ENCODE measurements at places on chromosomes 7 and 10.

- DNase-seq = no peak
Measured at GRCh38 chr7:20514364-20514763, 101.1 kb upstream of the ABCB5 start.

GRCh38 chr7:50565977-50566376, 772 bp upstream of the DDC start:
- DNase-seq = no peak

DNA sequence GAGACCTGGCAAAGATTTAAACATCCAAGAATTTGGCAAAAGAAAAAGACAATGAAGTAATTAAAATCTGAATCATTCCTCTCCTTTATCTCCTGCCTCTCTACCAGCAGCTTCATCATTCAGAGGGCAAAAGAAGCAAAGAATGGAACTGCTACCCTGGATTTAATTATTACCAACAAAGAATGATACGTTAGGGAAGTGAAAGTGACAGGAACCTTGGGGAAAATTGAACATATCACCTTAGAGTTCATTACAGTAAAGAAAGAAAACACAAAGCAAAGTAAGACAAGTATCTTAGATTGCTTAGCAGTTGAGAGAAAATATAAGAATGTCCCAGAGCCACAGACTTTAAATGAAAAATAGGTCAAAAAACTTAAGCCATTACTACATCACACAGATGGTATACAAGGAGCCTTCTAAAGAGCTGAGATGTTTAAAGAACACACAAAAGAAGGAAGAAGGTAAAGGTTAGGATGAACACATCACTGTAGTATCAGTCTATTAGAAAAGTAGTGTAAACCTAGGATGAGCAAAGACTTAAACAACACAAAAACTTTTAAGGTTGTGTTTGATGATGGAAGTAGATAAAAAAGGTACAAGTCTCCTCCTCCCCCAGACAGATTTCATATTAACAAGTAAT, 17.5 kb downstream of the CTNNA3 start:
- DNase-seq = no peak

DNA sequence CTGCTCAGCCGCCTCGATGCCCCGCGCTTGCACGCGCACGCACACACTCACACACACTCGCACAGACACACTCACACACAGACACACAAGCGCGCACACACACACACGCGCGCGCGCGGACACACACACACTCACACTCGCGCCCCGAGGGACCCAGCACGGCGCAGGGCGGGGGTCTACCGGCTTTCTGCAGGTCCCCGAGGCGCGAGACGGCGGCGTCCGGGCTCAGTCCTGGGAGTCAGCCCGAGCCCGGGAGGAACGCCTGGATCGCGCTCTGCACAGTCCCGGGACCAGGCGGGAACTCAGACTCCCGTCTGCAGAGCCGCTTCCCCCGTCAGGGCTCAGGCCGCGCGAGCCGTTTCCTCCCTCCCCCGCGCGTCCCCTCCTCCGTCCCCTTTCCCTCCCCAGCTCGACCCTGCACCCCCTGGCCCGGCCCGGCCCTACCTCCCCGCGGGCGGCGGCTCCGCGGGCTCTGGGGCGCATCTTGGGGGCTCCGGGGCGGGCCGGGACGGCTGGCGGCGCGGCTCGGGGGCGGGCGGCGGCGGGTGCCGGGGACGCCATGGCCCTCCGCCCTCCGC, 464 bp downstream of the DENND2A start:
- no peak for DNase-seq

- DNase-seq = no peak
Measured at GRCh38 chr7:66839814-66840213, 81.2 kb upstream of the TMEM248 start.

GRCh38 chr7:134562136-134562535, 13.2 kb downstream of the AKR1B15 start:
- no peak for DNase-seq

GRCh38 chr10:101291331-101292193, 62.3 kb upstream of the LBX1 start:
- DNase-seq = peak; percentile 28
